H1 (cell line): ENCODE measurements at places on chromosomes 7 and 10. TPM values are rescaled to one million over a fixed set of nuclear protein-coding genes. Genes with fewer than 3 reads are reported as not detected.

GRCh38 chr7:117669818-117670217, 190.0 kb downstream of the CFTR start:
- no peaks in the 10 kb centered on the region for H3K36me3 ChIP-seq
- H3K27ac ChIP-seq: no peak overlapping the region
- peaks cover 19% of the 10 kb centered on the region for H3K4me1 ChIP-seq
- DNase-seq: no peak

DNA sequence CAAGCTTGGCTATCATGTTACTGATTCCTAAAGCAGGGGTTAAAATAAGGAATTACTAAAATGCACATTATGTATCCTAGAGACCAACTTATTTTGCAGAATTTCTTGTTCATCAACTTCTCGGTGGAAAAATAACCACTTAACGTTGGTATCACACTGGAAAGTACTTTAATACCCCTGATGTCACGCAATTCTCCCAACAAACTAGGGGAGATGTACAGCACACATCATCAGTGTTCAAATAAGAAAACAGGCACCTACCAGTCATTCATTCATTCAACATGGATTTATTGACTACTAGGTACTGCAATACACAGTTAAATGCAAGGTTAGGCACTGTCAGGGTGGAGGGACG, 648 bp downstream of the HUS1 start:
- H3K27me3 ChIP-seq: no peaks in the 10 kb centered on the region
- H3K36me3 ChIP-seq: peaks cover 47% of the 10 kb centered on the region
- H3K27ac ChIP-seq: 0 out of 2 replicates have a peak overlapping the region, but pooled peaks have one; percentile 17
- peaks cover 2% of the 10 kb centered on the region for H3K4me1 ChIP-seq

DNA sequence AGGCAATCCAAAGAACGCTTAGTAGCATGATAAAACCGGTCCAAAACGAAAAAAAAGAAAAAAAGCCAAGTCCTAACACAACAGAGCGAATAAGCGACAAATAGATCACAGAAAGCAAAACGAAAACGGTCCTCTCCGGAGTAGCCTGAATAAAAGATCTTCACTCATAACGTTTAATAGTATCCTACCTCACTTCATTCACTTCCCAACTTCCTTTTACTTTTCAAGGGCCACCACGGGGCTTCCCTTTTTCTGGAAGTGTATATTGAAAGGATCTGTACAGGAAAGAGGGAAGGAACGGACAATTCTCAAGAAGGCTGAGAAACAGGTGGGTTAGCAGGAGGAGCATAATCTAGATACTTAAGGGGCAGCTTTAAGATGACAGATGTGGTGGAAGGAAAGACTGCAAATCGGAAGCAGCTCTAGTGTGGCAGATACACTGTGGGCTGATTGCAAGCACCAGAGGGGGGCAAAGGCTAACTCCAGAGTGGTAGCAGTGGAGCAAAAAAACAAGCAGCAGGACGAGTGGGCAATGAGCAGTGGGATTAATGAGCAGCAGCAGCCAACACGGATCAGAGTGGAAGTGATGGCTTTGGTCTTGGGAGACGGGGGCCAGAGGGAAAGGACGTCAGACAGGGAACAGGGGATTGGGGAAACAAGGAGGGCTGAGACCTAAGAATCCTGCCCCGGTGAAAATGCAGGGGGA, 866 bp downstream of the CNOT4 start:
- H3K4me1 ChIP-seq: no peaks in the 10 kb centered on the region
- DNase-seq: no peak
- H3K36me3 ChIP-seq: no peaks in the 10 kb centered on the region
- H3K27me3 ChIP-seq: no peaks in the 10 kb centered on the region
- peak overlapping the region; percentile 96 for H3K4me3 ChIP-seq

- no peak overlapping the region for H3K4me3 ChIP-seq
- H3K27me3 ChIP-seq: no peaks in the 10 kb centered on the region
- H3K4me1 ChIP-seq: peaks cover 6% of the 10 kb centered on the region
- no peak for DNase-seq
- no peaks in the 10 kb centered on the region for H3K36me3 ChIP-seq
Observed at GRCh38 chr7:126804604-126805003, 448.1 kb downstream of the GRM8 start.

GRCh38 chr7:100567031-100567730, 6.5 kb downstream of the SAP25 start:
- peaks cover 38% of the 10 kb centered on the region for H3K4me1 ChIP-seq
- H3K27me3 ChIP-seq: peaks cover 2% of the 10 kb centered on the region; the same call in 1 of the 2 replicates
- H3K4me3 ChIP-seq: no peak overlapping the region

UCN3 gene
- not detected in 2 replicates for total RNA-seq

FANK1 gene
- 0.84 TPM in 1 of 2 replicates, not detected in the other for total RNA-seq

TUBAL3 gene
- not detected in 2 replicates for total RNA-seq
